Activated B cell treated with CpG ODN at 0.5 μM for 24 hours (primary cell): ENCODE measurements at places on chromosomes 13 and 19.

- H3K4me1 ChIP-seq: no peaks in the 10 kb centered on the region
- no peaks in the 10 kb centered on the region for H3K36me3 ChIP-seq
Observed at GRCh38 chr19:9039728-9040127, 29.5 kb upstream of the MUC16 start.

DNA sequence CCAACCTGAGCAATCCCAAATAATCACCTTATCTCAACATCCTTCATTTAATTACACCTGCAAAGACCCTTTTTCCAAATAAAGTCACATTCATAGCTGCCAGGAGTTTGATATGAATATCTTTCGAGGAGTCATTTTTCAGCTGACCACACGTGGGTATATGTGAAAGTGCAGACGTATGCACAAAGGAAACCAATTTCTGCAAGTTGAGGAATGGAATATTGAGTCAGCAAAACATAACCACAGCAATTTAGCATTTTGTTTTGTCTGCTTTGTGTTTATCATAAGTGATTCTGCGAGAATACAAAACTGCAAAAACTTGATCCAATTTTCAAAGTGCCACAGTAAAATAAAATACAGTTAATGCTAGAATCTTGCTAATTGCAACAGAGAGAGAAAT, 295.9 kb downstream of the SUCLA2 start:
- no peak overlapping the region for H3K4me3 ChIP-seq
- no peaks in the 10 kb centered on the region for H3K36me3 ChIP-seq
- DNase-seq: no peak
- no peaks in the 10 kb centered on the region for H3K27me3 ChIP-seq

- no peak overlapping the region for H3K4me3 ChIP-seq
- H3K27ac ChIP-seq: peak overlapping the region; percentile 3
- H3K27me3 ChIP-seq: no peaks in the 10 kb centered on the region
- no peak for DNase-seq
- H3K4me1 ChIP-seq: no peaks in the 10 kb centered on the region
Observed at GRCh38 chr13:105389373-105389772, 1146.1 kb downstream of the EFNB2 start.

DNA sequence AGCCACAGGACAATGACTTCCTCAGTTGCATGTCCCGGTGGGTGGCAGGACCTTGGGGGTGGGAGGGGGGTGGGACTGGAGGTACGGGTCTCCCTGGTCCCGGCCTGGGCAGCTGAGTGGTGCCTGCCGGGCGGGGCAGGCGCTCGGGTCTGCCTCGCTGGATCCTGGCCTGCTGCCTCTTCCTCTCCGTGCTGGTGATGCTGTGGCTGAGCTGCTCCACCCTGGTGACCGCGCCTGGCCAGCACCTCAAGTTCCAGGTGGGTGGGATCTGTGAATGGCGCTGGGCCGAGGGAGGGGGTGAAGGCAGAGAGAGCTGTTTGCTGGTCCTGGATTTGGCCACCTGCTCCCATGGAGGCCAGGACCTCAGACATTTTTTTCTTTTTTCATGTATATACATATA, 5.6 kb downstream of the TMEM59L start:
- H3K4me1 ChIP-seq: peaks cover 3% of the 10 kb centered on the region
- DNase-seq: no peak
- peaks cover 29% of the 10 kb centered on the region for H3K27me3 ChIP-seq
- H3K27ac ChIP-seq: no peak overlapping the region

- no peaks in the 10 kb centered on the region for H3K27me3 ChIP-seq
- no peak overlapping the region for H3K4me3 ChIP-seq
- H3K4me1 ChIP-seq: no peaks in the 10 kb centered on the region
- no peak overlapping the region for H3K27ac ChIP-seq
- no peaks in the 10 kb centered on the region for H3K36me3 ChIP-seq
Observed at GRCh38 chr13:66563076-66563475, 667.1 kb downstream of the PCDH9 start.

DNA sequence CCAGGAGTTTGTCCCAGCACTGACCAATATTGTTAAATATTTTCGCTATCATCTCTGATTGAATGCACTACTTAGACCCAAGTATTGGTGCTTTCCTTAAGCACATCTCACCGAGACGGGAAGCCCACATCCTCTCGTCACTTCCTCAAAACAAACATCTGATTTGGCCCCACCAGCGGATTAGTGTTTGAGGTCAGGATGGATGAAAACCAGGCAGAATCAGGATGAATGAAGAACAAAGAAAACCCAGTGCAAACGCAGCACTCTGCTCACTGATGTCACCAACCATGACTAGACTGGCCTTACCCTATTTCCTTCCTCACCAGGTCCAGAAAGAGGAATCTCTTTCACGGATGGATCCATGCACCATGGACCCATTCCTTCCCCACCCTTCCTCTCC, 6.0 kb downstream of the PLAUR start:
- H3K27me3 ChIP-seq: peaks cover 9% of the 10 kb centered on the region
- H3K4me1 ChIP-seq: peaks cover 30% of the 10 kb centered on the region
- no peak for DNase-seq
- no peak overlapping the region for H3K27ac ChIP-seq
- peak overlapping the region; percentile 8 for H3K4me3 ChIP-seq

GRCh38 chr13:47696674-47697073, 304.4 kb downstream of the SUCLA2 start:
- no peaks in the 10 kb centered on the region for H3K36me3 ChIP-seq
- H3K27ac ChIP-seq: no peak overlapping the region
- H3K27me3 ChIP-seq: no peaks in the 10 kb centered on the region
- DNase-seq: no peak

- no peaks in the 10 kb centered on the region for H3K36me3 ChIP-seq
- no peak overlapping the region for H3K4me3 ChIP-seq
- no peak for DNase-seq
Observed at GRCh38 chr19:8631425-8631819, 989 bp downstream of the NFILZ start.

- H3K27ac ChIP-seq: no peak overlapping the region
- H3K4me1 ChIP-seq: no peaks in the 10 kb centered on the region
- H3K27me3 ChIP-seq: no peaks in the 10 kb centered on the region
- no peaks in the 10 kb centered on the region for H3K36me3 ChIP-seq
- no peak for DNase-seq
Observed at GRCh38 chr13:62702502-62702901, 1286.9 kb upstream of the PCDH20 start.

DNA sequence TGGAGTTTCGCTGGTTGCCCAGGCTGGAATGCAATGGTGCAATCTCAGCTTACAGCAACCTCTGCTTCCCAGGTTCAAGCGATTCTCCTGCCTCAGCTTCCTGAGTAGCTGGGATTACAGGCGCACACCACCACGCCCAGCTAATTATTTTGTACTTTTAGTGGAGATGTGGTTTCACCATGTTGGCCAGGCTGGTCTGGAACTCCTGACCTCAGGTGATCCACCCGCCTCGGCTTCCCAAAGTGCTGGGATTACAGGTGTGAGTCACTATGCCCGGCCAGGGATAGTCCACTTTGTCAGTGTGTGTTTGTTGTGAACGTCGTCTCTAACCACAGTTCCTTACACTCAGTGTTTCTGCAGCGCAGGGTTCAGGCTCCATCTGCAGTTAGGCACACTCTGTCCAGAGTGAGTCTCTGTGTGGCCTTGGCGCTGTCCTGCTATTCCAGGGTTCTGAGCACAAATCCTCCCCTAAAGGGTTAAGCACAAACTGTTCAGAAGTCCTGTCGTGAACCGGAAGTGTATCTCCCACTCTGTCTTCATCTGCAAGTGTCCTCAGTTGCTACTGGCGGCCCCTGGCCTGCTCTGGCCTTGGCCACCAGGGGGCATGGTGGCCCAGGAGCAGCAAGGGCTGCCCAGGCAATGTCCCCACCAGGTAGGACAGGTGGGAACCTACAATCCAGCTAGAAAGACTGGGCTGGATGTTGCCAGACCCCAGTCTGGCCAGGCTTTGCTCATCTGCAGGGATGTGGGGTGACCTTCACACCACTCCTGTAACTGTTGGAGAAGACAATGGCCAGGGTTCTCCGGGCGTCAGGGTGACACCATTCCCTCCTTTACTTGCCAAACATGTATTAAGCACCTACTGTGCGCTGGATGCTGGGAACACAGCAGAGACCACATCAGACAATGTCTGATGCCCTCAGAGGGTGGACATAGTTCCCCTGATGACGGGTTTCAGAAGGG, 38.8 kb upstream of the GATAD2A start:
- peak; percentile 65 for DNase-seq
- H3K36me3 ChIP-seq: no peaks in the 10 kb centered on the region
- H3K27me3 ChIP-seq: no peaks in the 10 kb centered on the region
- H3K4me1 ChIP-seq: peaks cover 20% of the 10 kb centered on the region

DNA sequence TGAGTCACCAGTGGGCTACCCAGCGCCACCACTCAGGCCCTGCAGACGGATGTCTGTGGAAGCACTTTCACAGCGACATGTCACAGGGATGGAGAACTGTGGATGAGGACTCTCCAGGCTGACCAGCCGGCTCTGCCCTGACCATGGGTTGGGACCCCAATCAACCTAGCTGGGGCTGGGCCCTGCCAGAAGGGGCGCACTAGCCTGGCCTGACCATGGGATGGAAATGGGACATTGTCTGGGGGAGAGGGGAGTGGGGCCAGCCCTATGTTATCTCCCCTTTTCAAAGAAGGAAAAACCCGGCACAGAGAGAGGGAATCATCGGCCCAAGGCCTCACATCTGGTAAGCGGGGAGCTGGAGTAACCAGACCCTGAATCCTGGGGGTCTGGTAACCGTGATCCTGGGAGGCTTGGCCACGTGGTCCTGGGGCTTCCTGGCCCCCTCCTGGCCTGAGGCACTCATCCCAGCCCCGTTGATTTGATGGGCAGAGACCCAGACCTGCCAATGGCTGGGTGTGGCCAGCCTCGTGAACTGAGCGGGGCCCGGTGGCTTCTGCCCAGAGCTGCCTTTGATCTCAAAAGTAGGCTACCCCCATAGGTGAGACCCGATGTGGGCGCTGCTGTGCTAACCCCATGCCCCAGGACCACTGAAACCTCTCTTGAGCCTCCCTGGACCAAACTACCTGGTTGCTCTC, 11.2 kb upstream of the SLC7A10 start:
- no peak for DNase-seq
- peaks cover 4% of the 10 kb centered on the region for H3K27me3 ChIP-seq
- H3K27ac ChIP-seq: no peak overlapping the region

GRCh38 chr19:39409208-39410016, 2.8 kb downstream of the ZFP36 start:
- peaks cover 60% of the 10 kb centered on the region for H3K4me1 ChIP-seq
- H3K27ac ChIP-seq: peak overlapping the region; percentile 98
- peaks cover 4% of the 10 kb centered on the region for H3K27me3 ChIP-seq
- peak; percentile 76 for DNase-seq
- H3K36me3 ChIP-seq: peaks cover 42% of the 10 kb centered on the region
- H3K4me3 ChIP-seq: peak overlapping the region; percentile 89

DNA sequence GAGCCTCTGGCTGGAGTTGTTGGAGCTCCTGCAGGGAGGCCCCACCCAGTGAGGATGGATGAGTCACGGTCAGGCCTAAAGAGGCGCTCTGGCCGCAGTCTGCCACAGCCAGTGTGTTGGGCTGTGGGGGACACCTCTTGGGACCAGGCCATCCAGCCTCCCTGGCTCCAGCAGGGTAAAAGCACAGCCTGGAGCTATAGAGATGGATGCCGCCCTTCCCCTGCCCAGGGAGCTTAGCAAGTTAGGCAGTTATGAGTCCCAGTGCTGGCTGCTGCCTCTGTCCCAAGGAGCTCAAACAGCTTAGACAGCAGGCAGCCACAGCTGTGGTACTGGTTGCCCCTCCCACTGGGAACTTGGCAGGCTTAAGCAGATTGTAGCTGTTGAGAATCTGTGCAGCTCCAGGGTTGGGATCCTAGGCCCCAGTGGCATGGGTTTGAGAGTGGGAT, 100.9 kb downstream of the NDFIP2 start:
- DNase-seq: no peak
- H3K27me3 ChIP-seq: no peaks in the 10 kb centered on the region
- no peak overlapping the region for H3K27ac ChIP-seq
- H3K4me3 ChIP-seq: no peak overlapping the region
- H3K36me3 ChIP-seq: no peaks in the 10 kb centered on the region

- peaks cover 87% of the 10 kb centered on the region for H3K36me3 ChIP-seq
- peak overlapping the region; percentile 85 for H3K27ac ChIP-seq
- peak overlapping the region; percentile 72 for H3K4me3 ChIP-seq
- H3K4me1 ChIP-seq: peaks cover 99% of the 10 kb centered on the region
- H3K27me3 ChIP-seq: no peaks in the 10 kb centered on the region
Observed at GRCh38 chr13:46172531-46172991, 9.4 kb downstream of the LCP1 start.

DNA sequence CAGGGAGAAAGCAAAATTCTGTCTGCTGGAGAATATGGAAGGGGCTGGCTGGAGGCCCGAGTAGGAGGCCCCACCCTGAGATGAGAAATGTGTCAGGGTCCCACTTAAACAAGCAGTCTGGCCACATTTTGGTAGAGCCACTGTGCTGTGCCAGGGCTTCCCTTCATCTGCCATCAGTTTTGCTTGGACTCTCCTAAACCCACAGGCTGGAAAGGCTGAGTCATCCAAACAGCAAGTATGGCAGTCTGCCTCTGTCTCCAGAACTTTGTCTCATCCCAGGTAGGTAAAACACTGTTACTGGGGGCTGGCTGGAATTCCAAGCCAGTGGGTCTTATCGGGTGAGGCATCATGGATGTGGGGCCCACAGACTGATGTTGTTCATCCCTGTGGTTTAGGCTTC, 1390.6 kb downstream of the UQCRFS1 start:
- H3K27me3 ChIP-seq: no peaks in the 10 kb centered on the region
- H3K27ac ChIP-seq: no peak overlapping the region
- no peak overlapping the region for H3K4me3 ChIP-seq
- DNase-seq: no peak
- peaks cover 2% of the 10 kb centered on the region for H3K4me1 ChIP-seq
- H3K36me3 ChIP-seq: peaks cover 20% of the 10 kb centered on the region

DNA sequence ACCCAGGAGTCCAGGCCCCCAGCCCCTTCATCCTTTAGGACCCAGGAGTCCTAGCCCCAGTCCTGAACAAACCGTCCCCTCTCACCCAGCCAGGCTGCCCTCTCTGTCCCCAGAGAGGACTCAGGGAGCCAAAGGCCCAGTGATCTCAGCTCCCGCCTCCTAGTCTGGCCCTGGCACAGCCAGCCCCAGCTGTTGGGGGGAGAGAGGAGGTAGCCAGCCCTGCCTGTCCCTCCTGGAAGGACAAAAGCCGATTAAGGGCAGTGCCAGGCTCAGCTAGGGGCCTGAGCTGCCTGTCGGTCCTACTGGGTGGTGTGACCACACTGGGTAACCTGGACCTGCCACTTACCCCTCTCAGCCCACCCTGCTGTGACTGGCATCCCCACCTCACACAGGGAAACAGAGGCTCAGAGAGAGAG, 14.5 kb downstream of the LIPE start:
- peaks cover 56% of the 10 kb centered on the region for H3K36me3 ChIP-seq
- H3K27me3 ChIP-seq: no peaks in the 10 kb centered on the region
- no peak for DNase-seq
- H3K4me3 ChIP-seq: no peak overlapping the region

GRCh38 chr13:57123681-57124080, 17.0 kb upstream of the PRR20A start:
- H3K27ac ChIP-seq: no peak overlapping the region
- no peaks in the 10 kb centered on the region for H3K36me3 ChIP-seq
- DNase-seq: no peak
- H3K4me1 ChIP-seq: no peaks in the 10 kb centered on the region
- H3K4me3 ChIP-seq: no peak overlapping the region

- no peaks in the 10 kb centered on the region for H3K36me3 ChIP-seq
- no peak overlapping the region for H3K4me3 ChIP-seq
- DNase-seq: no peak
Observed at GRCh38 chr13:24764276-24764630, 284 bp downstream of the RNF17 start.
